ENCODE measurements at places on chromosomes 6 and 20.

DNA sequence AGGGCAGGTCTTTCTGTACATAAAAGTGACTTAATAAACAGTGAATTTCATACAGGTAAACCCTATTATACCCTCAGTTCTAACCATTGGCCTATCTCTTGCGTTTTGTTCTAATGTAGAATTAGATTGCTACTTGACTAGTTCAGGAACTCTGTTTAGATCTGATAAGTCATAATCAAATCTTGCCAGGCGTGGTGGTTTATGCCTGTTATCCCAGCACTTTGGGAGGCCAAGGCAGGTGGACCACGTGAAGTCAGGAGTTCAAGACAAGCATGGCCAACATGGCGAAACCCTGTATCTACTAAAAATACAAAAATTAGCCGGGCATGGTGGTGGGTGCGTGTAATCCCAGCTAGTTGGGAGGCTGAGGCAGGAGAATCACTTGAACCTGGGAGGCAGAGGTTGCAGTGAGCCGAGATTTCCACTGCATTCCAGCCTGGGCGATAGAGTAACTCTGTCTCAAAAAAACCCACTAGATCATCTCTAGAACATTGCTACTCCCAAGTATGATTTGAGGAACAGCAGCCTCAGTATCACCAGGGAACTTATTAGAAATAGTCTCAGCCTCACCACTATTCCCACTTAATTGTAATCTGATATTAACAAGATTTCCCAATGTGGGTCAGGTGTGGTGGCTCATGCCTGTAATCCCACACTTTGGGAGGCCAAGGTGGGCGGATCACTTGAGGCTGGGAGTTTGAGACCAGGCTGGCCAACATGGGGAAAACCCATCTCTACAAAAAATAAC is 12.2 kb downstream of the GTPBP2 start:
- DNase-seq = no peak

DNA sequence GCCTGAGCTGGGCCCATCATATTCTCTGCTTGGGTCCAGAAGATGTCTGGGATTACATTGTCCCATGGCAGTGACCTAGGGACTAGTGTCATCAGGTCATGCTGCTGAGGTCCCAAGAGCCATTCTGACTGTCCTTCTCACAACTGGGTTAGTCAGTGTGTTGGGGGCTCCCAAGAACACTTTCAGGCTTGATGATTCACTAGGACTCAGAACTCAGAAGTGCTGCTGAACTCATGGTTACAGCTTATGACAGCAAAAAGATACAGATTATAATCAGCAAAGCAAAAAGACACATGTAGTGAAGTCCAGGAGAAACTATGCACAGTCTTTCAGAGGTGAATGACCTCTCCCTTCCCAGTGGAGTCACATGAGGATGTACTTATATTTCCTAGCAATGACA is 107.8 kb downstream of the SYNE1 start:
- peak; percentile 10 for DNase-seq

GRCh38 chr6:39084506-39084905 is 30.5 kb downstream of the SAYSD1 start:
- no peak for DNase-seq

DNA sequence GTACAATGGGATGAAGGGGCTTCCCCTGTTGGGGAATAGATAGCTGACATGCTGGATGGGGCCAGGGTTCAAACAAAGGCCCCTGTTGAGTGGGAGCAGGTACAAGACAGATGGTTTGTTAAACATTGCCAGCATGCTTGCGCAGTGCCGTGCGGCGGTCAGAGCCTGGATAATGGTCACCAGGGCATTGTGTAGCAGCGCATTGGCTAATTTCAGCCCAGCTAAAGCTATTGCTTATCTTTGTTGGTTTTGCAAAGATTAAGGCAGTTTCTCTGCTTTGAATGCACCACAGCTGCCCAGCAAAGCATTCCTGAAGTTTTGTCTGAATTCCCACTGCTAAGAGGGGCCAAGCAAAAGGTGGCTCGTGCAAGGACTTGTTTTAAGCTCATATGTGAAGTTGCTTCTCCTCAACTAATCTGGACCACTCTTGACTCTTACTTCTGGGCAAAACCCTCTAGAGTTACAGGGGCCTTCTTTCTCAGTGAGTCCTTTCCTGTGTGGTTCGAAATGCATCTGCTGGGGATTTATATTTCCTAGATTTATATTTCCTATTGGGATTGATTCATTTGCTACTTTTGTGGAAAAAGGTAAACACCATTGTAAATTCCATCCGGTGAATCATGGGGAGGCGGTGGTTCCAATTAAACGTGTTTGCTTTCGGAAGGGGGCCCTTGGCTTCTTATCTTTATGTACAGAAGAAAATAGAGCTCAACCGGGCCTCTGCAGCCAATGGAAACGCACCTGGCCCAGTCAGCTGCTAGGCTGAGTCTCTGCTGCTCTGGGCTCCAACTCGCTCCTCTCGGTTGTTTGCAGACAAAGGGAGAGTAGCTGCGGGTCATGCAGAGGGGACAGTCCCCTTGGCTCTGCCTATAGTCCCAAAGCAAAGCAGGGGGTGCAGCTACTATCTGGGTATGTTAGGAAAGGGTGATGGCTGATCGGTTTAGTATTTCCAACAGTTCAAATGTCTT is 72.1 kb downstream of the FOXA2 start:
- DNase-seq = no peak

DNA sequence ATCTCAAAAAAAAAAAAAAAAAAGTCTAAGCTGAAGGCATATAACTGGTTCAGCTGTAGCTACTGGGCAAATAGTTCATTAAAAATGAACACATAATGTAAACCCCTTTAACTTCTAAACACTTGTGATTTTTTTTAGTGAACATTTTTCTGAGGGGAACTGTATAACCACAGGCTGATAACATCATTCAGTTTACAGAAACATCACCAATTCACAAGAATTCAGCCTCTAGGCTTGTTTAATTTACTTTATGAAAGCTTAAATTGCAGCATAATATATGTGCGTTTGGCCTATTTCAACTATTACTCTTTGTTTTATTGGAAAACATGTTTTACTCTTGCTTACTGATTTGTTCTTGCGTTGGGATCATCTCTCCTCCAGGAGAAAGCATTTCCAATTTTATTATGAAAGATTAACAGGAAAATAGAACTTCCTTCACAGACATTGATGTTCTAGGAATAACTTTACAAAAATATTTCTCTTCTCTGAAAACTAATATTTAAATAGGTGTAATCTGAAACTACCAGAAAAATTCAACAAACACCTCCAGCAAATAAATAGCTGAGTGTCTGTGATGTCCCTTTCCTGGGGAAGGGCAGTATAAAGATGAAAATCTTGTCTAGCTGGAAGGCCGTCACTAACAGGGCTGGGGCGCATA is 284.5 kb downstream of the UST start:
- no peak for DNase-seq

- no peak for DNase-seq
These were observed 7.5 kb downstream of the SF3B5 start for GRCh38 chr6:144087789-144088426.

GRCh38 chr6:53335224-53335994 is 13.3 kb downstream of the ELOVL5 start:
- no peak for DNase-seq

DNA sequence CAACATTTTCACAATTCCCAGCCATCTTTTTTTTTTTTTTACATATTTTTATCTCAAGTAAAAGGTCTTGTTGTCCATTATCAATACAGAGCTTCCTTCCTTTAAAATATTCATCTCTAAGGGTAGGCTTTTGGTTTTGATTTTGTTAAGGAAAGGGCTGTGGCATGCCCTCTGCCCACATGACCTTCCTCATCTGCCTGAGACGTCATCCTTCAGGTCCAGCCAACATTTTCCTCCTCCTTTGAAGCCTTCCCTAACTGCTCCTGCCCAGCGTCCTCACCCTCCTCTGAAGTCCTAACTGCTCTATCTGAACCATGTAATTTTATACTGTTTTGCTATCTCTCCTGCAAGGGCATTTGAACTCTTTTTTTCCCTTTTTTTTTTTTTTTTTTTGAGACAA is 73.9 kb upstream of the TGM3 start:
- no peak for DNase-seq

DNA sequence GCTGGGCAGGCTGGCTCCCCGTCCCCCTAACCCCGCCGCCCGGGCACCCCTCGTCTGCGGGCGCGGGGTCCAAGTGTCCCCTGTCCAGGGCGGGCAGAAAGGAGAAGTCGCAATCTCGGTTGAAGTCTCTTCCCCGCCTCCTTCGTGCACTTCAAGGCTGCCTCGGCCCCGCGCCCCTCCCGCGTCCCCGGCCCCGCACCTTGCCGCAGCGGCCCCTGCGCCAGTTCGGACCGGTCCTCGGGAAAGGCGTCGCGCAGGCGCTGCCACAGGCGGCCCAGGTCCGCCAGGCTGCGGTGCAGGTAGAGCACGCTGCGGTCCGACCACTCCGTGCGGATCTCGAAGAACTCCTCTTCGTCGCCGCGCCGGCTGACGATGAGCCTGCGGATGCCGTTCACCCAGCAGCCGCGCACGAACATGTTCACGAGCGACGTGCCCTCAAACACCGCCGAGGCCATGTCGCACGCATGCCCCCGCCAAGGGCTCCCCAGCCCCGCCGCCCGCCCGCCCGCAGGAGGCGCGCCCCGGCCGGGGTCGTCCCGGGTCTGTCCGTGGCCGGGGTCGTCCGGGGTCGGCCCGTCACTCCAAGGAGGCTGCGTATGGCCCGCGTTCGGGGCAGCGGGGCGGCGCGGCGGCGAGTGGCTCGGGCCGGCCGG is at the start of gene PXDC1:
TSS of gene PXDC1 (minus strand) at position 637 of the 653 bp plus-strand sequence. CDS start at position 455, 182 bp downstream.
- no peak for DNase-seq

GRCh38 chr6:95803889-95804288 is 211.9 kb upstream of the FUT9 start:
- DNase-seq = no peak

DNA sequence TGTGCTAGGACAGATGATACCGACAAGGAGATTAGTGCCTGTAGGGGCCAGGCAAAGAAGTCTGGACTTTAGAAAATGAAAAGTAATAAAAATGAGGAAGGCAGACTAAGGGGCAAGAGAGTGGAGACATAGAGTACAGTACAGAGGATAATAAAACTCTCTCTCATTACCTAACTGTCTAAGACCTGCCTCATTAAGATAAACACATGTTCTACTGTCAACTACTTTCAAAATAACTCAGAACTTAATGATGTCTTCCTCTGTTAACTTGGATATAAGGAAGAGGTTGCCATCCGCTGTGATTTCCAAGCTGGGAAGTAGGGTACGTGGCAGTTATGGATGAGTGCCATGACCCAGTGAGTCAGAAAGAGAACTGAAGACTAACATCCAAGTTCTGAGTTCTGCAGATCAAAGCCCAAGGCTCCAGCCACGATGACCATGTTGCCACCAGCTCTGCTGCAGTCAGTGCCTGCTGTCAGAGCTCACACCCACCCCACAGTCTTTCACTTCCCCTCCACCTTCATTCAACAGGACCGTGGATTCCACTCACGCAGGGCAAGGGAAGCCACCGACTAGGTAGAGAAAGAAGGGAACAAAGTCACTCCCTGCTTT is 81.8 kb downstream of the KIF16B start:
- peak; percentile 11 for DNase-seq

Measured in AG10803 (cell line).